Posterior cingulate gyrus (tissue), 11 donors: ENCODE measurements at places on chromosomes 6 and 20.

DNA sequence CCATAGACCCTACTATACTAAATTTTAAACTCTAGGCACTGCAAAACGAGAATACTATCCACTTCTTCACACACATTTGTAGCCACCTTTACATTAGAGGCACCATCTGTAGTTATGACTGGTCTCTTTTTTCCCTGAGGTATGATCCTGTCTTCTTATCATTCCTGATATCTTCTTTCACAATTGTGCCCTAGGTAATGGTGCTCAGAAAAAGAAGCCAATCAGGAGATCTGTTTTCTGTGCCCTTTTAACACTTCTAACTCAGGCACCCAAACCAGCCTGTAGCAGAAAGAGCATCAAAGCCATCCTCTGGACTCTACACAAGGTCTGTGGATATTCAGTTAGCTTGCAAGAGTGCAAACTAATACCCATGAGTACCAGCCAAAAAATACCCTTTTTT is 149.7 kb upstream of the SGK1 start:
- DNase-seq = no peak

GRCh38 chr6:50717734-50718457 is 4.6 kb downstream of the TFAP2D start:
- DNase-seq = no peak

DNA sequence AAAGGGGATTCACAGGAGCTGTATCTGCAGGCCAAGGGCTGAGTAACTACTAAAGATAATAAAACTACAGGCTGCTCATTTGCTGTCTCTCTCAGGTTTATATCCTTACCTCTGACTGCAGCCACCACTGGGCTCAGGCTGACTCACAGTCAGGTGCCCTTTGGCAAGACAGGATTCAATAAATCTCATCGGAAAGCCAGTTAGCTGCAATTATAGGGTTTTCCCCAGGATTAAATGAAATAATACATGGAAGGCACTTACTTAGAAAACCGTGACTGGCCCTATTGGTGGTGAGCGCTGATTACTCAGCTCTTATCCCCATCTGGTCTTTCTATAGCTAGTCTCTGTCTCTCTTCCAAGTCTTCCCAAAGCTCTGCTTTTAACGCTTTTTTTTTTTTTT is 26.4 kb downstream of the RMND1 start:
- DNase-seq = no peak

DNA sequence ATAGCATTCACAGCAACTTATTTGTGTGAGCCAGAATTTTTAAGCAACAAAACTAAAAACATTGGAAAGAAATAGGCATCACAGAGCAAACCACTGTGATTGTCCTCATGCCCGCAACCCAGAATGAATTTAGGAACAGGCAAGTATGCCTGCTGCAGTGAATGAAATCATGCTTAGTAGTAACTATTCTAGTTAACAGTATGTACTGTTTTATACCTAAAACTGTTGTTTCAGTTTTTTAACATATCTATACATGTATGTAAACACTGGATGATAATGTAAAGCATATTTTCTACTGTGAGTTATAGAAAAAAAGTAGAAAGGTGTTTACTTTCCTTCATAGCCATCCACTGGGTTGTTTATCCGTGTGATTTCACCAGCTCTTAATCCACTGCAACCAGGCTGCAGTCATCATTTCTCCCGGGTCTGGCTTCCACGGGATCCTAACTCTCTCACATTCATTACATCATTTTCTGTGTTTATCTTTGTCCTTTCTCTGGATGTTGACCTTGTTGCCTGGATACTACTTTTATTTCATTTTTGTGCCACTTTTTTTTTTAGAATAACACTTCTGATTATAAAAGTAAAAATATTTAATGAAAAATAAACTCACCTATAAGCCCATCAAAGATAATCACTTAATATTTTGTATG is 3.6 kb upstream of the ARFGEF3 start:
- no peak for DNase-seq

DNA sequence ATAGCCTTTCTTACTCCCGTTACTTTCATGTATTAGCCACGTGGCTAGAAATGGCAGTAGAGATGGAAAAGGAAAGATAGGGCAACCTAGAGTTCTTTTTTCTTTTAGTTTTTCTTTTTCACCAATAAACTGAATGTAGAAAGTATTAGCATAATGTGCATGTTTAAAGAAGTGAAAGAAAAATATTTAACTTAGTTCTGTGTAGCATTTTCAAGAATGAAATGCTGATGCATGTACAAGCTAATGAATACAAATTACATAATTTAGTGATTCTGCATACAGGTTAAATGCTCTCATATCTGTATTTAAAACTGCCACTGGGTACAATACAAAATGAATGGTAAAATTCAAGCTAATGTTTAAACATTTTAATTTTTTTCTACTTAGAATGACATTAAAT is 22.6 kb upstream of the IL20RA start:
- no peak for DNase-seq
